Heart right ventricle (tissue), 16 donors: ENCODE measurements at places on chromosomes 6 and 20. TPM values are rescaled to one million over a fixed set of nuclear protein-coding genes. Genes with fewer than 3 reads are reported as not detected.

The PROKR2 gene
- not detected for total RNA-seq

The NRSN1 gene
- total RNA-seq, result not detected

DNA sequence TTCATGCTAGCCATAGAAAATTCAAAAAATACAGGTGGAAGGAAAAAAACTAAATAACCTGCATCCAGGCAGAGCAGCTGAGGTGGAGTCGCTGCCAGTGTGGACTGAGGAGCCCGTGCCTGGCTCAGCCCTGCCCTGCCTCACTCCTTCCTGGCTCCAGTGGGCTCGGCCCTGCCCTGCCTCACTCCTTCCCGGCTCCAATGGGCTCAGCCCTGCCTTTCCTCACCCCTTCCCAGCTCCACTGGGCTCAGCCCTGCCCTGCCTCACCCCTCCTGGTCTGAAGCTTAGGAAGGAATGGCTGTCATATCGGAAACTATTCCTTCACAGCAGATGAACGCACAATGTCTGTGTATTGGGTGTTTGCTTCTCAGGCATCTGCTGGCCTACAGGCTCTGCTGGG is 142.1 kb downstream of the SMOC2 start:
- no peaks in the 10 kb centered on the region for H3K4me1 ChIP-seq
- no peaks in the 10 kb centered on the region for H3K36me3 ChIP-seq
- H3K4me3 ChIP-seq, result no peak overlapping the region
- peaks cover 6% of the 10 kb centered on the region for H3K27me3 ChIP-seq
- no peak for DNase-seq

The FRS3 gene
- total RNA-seq, result 5.5 TPM

GRCh38 chr20:5890773-5891441 is 59.4 kb downstream of the TRMT6 start:
- no peak for DNase-seq
- no peak overlapping the region for H3K4me3 ChIP-seq
- H3K27ac ChIP-seq, result no peak overlapping the region
- peaks cover 7% of the 10 kb centered on the region for H3K4me1 ChIP-seq
- H3K36me3 ChIP-seq, result no peaks in the 10 kb centered on the region
- no peaks in the 10 kb centered on the region for H3K27me3 ChIP-seq

GRCh38 chr6:155115893-155116570 is 120.9 kb downstream of the TIAM2 start:
- no peak for DNase-seq
- H3K27me3 ChIP-seq, result no peaks in the 10 kb centered on the region
